ENCODE measurements at places on chromosomes 13 and 19.

DNA sequence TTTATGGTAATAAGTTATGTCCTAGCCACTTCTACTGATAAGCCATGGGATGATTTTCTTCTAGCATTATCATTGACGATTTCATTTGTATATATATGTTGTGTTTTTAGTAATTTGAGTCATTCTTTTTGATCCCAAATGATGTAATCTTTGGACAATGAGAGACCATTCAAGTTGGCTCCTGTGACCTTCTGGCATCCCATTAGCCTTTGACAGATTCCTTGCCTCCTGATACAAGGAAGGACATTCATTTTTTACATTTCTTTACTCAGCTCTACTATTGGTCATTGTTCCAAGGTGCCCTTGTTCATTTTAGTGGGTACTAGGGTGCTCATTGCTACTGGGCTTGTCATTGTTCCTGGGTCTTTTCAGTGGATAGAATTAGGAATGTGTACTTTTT lies 35.3 kb upstream of the MYCBP2 start:
- no peak for DNase-seq

- DNase-seq, result no peak
Measured at GRCh38 chr19:35938282-35939224, 2.4 kb downstream of the LRFN3 start.

DNA sequence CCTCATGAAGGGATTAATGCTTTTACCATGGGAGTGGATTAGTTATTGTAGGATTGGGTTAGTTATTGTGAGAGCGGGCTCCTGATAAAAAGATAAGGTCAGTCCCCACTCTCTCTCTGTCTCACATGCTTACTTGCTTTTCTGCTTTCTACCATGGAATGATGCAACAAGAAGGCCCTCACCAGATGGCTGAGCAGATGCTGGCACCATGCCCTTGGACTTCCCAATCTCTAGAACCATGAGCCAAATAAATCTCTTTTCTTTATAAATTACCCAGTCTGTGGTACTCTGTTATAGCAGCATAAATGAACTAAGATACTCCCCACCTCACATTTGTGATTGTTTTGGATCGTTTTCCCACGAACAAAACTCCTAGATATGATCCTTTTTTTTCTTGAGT lies 353.8 kb downstream of the DNAJC15 start:
- no peak for DNase-seq

DNA sequence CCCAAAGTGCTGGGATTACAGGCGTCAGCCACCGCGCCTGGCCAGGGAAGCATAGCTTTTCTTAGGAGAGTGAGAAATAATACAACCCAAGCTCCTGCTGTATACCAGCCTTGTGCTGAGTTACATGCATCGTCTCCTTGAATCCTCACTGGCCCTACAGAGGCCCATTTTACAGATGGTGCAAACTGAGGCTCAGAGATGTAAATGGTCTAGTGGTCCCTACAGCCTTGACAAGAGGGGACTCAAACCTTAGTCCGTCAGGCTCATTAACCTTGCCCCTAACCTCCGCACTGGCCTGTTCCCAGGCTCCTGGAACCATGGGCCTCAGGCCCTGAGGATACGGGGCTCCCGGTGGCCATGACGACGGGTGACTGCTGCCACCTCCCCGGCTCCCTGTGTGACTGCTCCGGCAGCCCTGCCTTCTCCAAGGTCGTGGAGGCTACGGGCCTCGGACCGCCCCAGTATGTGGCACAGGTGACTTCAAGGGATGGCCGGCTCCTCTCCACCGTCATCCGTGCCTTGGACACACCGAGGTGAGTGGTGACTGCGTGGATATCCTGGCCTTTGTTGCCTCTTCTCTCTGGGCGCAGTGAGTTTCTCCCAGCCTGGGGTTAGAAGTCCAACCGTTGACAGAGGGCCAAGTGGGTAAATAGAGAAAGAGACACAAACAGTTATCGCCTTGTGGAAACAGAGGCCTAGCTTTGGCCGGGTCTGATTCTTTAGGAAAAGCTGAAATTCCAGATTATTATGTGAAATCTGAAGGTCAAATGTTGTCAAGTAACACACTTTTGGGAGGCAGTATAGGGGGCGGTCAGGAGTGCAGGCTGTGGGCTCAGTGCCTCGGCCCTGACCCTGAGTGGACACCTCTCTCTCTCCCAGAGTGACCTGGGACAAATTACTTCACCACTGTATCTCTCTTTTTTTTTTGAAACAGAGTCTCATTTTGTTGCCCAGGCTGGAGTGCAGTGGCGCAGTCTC lies 8.7 kb downstream of the MARCHF2 start:
- no peak for DNase-seq

GRCh38 chr19:23665651-23666410 lies 21.2 kb downstream of the ZNF675 start:
- DNase-seq, result no peak

All from right atrium auricular region (tissue), 2 donors.